ENCODE measurements at places on chromosomes 11 and 22.

DNA sequence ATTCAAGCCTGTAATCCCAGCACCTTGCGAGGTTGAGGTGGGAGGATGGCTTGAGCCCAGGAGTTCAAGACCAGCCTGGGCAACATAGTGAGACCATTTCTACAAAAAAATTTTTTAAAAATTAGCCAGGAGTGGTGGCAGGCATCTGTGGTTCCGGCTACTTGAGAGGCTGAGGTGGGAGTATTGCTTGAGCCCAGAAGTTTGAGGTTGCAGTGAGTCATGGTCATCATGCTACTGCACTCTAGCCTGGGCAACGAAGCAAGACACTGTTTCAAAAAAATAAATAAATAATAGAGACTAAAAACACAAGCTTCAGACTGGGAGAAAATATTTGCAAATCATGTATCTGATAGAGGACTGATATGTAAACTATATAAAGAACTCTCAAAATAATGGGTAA lies 33.2 kb downstream of the BTBD10 start:
- DNase-seq = no peak

- DNase-seq = no peak
Observed at GRCh38 chr11:8248786-8249185, 14.9 kb downstream of the LMO1 start.

- DNase-seq = no peak
Observed at GRCh38 chr11:8403310-8403709, 139.6 kb upstream of the LMO1 start.

GRCh38 chr11:121295246-121296029 lies 2.9 kb downstream of the SC5D start:
- no peak for DNase-seq

Data from activated T-helper 1 cell treated with anti-CD3 and anti-CD28 coated beads, Interleukin-2, amount 50 U/mL, for 16 hours (primary cell).